A549 treated with AZD2906 at 1 μM for 4 hours (cell line): ENCODE measurements at places on chromosomes 11 and 22. TPM values are rescaled to one million over a fixed set of nuclear protein-coding genes. Genes with fewer than 3 reads are reported as not detected.

The KRTAP5-7 gene
- not detected in 5 replicates for total RNA-seq

The TRPT1 gene
- 15.6 to 26.8 TPM (median 25.0 TPM) in 5 replicates for total RNA-seq

The RIMBP3C gene
- total RNA-seq = 0.12 to 0.25 TPM (median 0.20 TPM) in 4 of 5 replicates, not detected in the other

The SLC6A5 gene
- not detected in 5 replicates for total RNA-seq

The SMTNL1 gene
- total RNA-seq = not detected in 5 replicates

The CHORDC1 gene
- total RNA-seq = 63.3 to 99.3 TPM (median 71.6 TPM) in 5 replicates

The SCN3B gene
- 0.08 to 0.17 TPM (median 0.11 TPM) in 5 replicates for total RNA-seq

The SCN2B gene
- not detected in 5 replicates for total RNA-seq

The LRRC74B gene
- total RNA-seq = 0.05 to 0.06 TPM in 2 of 5 replicates, not detected in the others

The VPREB3 gene
- 0.74 to 1.0 TPM (median 0.77 TPM) in 5 replicates for total RNA-seq

The APOL1 gene
- 14.9 to 21.3 TPM (median 17.2 TPM) in 5 replicates for total RNA-seq

The BAIAP2L2 gene
- total RNA-seq = 5.1 to 8.5 TPM (median 8.0 TPM) in 5 replicates

The KDELR3 gene
- 17.7 to 22.4 TPM (median 19.1 TPM) in 5 replicates for total RNA-seq

The MUC6 gene
- total RNA-seq = 0.05 TPM in 1 of 5 replicates, not detected in the others

The ZC3H12C gene
- total RNA-seq = 6.6 to 10.1 TPM (median 9.0 TPM) in 5 replicates

The RASSF10 gene
- total RNA-seq = 0.70 to 1.1 TPM (median 0.79 TPM) in 5 replicates

The GRK3 gene
- total RNA-seq = 2.5 to 3.0 TPM (median 2.9 TPM) in 5 replicates

The CCDC116 gene
- 0.06 to 0.07 TPM (median 0.07 TPM) in 3 of 5 replicates, not detected in the others for total RNA-seq

The APOBEC3A gene
- 0.10 TPM in 1 of 5 replicates, not detected in the others for total RNA-seq

The VPREB1 gene
- not detected in 5 replicates for total RNA-seq

The GGTLC2 gene
- not detected in 5 replicates for total RNA-seq

The PKDREJ gene
- total RNA-seq = not detected in 5 replicates

The OSBP2 gene
- total RNA-seq = 7.6 to 9.5 TPM (median 8.4 TPM) in 5 replicates

The PLA2G3 gene
- not detected in 5 replicates for total RNA-seq

The MEI1 gene
- not detected in 5 replicates for total RNA-seq

The PTDSS2 gene
- 34.6 to 45.9 TPM (median 44.3 TPM) in 5 replicates for total RNA-seq

The CALCA gene
- 0.08 to 0.15 TPM (median 0.12 TPM) in 3 of 5 replicates, not detected in the others for total RNA-seq

The HTR3B gene
- total RNA-seq = not detected in 5 replicates

The PHLDB1 gene
- 8.2 to 10.0 TPM (median 8.6 TPM) in 5 replicates for total RNA-seq

The DLG2 gene
- total RNA-seq = 0.14 to 0.44 TPM (median 0.33 TPM) in 5 replicates

The TSPAN32 gene
- not detected in 5 replicates for total RNA-seq

The NOX4 gene
- not detected in 5 replicates for total RNA-seq

The APOA4 gene
- total RNA-seq = not detected in 5 replicates

The TENM4 gene
- 0.07 to 0.30 TPM (median 0.11 TPM) in 5 replicates for total RNA-seq

The MOV10L1 gene
- total RNA-seq = not detected in 5 replicates

The SOX6 gene
- 0.01 to 0.15 TPM (median 0.07 TPM) in 5 replicates for total RNA-seq

The CLP1 gene
- total RNA-seq = 26.8 to 28.5 TPM (median 28.2 TPM) in 5 replicates

The RAB3IL1 gene
- total RNA-seq = 17.9 to 26.3 TPM (median 22.5 TPM) in 5 replicates

The GSTT4 gene
- not detected in 5 replicates for total RNA-seq

The ACRV1 gene
- total RNA-seq = 0.12 TPM in 1 of 5 replicates, not detected in the others

The OR8G5 gene
- total RNA-seq = not detected in 5 replicates

The SCGB1C1 gene
- not detected in 5 replicates for total RNA-seq

The OR52H1 gene
- not detected in 5 replicates for total RNA-seq

The TBX1 gene
- 2.6 to 4.9 TPM (median 4.4 TPM) in 5 replicates for total RNA-seq

The GPR83 gene
- total RNA-seq = 0.08 to 0.11 TPM (median 0.09 TPM) in 5 replicates

The RHOD gene
- total RNA-seq = 32.5 to 52.9 TPM (median 48.2 TPM) in 5 replicates

The CCDC73 gene
- total RNA-seq = 0.03 TPM in 2 of 5 replicates, not detected in the others
